ENCODE measurements at places on chromosomes 12 and 14. TPM values are rescaled to one million over a fixed set of nuclear protein-coding genes. Genes with fewer than 3 reads are reported as not detected.

RNU4-1 gene
- not detected for total RNA-seq

CCND2 gene
- 151 TPM for total RNA-seq

TAS2R31 gene
- 0.59 TPM for total RNA-seq

KLRB1 gene
- 0.75 TPM for total RNA-seq

NT5DC3 gene
- 2.4 TPM for total RNA-seq

OR4E2 gene
- not detected for total RNA-seq

GALNT6 gene
- total RNA-seq = 2.8 TPM

DNA sequence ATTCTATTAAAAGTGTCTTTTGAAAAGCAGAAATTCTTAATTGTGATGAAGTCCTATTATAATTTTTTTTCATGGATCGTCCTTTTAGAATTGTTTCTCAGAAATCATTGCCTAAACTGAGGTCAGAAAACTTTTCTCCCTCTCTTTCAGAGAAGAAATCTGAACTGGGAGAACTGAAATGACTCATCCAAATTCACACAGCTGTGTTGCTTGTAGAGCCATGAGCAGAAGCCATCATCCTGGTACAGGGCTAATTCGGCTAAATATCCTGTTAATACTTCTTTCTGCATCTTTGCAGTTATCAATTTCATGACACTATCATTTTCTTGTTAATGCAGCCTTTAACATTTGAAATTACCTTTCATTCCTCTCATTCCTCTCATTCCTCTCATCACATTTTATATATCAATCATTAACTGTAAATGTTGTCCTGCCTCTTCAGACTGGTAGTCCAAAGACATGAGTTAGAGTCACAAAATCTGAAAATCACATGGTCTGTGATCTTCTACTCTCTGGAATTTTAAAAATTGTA lies 15.5 kb downstream of the SLC15A5 start:
- no peak for DNase-seq

GRCh38 chr14:36362648-36363047 lies 42.2 kb upstream of the MBIP start:
- no peak for DNase-seq

DNA sequence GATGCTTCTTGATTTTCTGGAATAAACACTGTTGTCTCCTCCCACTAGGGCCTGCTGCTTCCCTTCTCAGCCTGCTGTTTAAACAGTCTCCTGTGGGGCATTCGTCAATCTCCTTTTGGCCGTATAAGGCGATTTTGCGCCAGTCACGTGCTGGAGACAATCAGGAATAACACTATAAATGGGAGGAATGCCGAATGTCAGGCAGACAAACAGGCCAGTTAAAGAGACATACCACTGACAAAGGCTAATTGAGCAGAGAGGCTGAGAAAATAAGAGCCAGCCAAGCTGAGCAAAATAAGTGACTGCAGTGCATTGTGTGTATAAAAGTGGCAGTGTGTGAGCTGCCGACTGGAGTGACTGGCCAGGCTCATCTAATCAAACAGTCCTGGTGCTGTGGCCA lies 23.3 kb downstream of the DMAC2L start:
- peak; percentile 72 for DNase-seq

- DNase-seq = no peak
Measured at GRCh38 chr12:112352921-112353320, 29.3 kb downstream of the HECTD4 start.

GRCh38 chr14:68569970-68570409 lies 222.9 kb downstream of the ZFP36L1 start:
- DNase-seq = no peak

- no peak for DNase-seq
Measured at GRCh38 chr12:90816353-90817089, 138.5 kb downstream of the CCER1 start.

DNA sequence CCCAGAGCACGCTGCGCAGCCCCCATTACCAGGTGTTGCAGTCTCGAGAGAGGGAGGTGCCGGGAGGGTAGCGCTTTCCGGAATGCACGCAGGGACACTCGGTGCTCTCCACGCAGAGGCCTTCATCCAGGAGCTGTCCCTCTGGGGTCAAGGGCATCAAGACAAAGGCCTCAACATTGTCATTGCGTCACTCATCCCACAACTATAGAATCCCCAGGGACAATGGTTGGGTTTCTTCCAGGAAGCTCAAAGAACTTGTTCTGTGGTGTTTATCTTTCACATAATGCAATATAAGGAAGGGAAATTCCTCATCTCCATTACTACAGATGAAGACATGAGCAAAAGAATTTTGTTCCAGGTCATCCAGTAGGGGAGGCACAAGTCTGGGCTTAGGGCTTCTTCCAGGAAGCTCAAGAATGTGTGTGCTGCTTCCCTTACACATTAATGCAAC lies 52.1 kb downstream of the VWF start:
- DNase-seq = no peak

DNA sequence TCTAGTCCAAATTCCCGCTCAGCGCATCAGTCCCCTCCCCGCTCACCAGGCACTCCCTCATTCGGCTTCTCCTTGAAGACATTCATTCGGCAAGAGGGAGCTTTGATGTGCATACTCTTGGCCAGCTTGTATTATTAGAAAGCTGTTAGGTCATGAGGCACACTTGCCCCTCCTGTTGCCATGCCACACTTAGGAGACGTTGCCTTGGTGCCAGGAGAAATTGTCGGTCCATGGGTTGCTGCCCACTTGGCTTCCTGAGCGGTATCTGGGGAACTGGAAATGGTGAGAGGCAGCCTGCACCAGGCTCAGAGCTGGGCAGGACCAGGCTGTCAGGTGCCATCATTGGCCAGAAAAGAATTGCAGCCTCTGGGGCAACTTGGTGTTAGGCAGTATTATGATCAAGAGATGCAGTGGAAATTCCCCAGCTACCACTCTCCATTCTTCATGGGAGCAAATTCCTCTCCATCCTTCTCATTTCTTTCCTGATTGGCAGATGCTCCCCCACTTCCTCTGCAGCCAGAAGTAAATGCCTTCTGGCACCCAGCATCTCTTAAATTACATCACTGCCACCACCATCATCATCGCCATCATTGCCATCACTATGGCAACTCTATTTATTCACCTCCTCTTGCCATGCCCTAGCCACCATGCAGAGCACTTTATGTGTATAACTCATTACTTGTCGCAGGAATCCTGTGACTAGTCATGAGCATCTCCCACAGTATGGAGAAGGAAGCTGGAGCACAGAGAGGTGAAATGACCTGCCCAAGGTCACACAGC lies 12.4 kb downstream of the CABP1 start:
- no peak for DNase-seq

GRCh38 chr12:110998165-110998564 lies 77.8 kb upstream of the MYL2 start:
- DNase-seq = no peak

GRCh38 chr12:6374028-6374785 lies 1.2 kb downstream of the SCNN1A start:
- DNase-seq = no peak

DNA sequence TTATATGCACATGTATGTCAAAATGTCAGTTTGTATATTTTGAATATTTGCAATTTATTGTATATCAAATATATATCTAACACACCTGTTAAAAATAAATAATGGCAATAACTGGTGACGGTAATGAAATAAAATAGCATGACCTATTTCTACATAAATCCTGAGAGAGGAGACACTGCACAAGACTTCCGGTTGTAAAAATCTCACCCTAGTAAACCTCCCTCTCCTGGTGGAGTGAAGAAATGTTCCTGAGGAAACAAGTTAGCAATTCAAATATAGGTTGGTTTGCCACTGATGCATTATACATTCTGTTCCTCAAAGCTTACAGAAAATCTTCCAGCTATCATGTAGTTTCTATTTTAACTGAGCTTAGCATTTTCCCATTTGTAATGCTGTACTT lies 166.1 kb upstream of the SYT10 start:
- DNase-seq = no peak

DNA sequence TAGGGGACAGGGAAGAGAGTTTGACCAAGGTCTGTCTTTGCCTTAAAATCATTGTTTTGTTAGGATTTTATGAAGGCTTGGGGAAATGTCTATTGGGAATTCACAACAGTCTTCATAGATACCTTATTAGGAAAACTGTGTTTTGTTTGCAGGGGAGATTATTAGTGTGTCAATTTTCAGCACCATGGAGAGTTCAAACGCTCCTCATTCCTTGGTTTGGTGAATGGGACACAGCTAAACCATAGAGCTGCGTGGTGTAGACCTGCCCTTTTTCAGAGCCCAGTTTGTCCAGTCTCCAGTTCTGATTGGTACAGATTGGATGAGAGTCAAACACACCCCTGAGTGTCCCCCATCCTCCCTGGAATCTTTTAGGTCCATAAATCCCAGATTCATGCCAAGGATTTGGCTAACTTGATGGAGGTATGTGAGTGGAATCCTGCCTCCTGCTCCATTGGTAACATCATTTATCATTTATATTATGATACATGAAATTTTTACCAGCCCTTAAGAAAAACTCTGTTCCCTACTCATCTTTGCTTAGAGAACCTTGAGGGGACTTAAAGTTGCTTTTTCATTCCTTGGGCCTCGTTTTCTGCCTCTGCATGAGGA lies 12.0 kb downstream of the NGDN start:
- no peak for DNase-seq

DNA sequence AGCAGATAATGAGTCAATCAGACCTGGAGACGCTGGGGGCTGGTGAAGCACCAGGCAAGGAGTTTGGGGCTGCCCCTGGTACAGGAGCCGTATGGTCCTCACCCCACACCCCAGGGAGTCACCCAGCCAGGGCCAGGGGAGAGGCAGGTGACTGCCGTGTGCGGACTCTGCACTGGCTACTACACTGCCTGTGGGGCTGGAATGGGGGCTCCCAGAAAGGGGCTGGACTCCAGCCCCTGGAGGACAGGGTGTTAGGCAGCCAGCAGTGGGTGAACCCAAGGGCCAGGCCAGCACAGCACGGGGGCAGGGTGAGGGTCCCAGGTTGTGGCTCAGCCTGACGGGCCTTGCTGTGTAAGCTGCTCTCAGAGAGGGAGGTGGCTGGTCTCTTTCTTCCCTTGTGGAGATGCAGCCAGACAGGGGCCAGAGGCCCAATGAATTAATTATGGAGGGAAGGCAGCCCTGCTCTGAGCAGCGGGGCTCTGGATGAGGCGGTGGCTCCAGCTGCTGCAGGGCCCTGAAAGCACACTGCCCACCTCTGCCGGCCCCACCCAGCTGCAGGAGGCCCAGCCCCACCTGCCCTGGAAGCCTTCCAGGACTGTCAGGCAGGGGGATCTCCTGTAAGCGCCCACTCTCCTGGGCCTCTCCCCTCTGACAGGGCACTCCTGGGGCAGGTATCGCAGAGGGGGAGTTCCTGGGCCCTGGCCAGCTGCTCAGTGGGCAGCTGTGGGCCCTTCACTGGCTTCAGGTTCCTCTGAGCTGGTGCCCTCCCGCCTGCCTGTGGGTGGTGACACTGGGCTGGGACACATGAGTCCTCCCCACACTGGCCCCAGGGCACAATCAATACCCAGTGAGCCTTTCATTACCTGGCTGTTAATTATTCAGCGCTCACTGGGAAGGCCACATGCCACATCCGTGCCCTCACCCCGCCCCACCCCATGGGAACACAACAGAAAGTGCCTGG lies 142.5 kb upstream of the C14orf180 start:
- DNase-seq = peak; percentile 54

- DNase-seq = no peak
Measured at GRCh38 chr12:79121486-79121885, 256.9 kb downstream of the SYT1 start.

DNA sequence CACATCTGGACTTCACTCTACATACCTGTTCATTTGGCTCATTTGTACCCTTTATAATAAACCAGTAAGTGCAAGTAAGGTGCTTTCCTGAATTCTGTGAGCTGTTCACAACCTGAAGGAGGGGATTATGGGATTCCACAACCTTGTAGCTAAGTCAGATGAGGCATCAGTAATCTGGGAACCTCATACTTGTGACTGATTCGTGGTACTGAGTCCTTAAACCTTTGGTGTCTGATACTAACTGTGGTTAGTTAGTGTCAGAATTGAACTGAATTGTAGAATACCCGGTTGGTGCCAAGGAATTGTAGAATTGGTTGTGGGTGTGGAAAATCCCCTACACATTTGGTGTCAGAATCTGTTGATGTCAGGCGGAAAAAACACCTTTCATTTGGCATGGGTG lies 83.4 kb downstream of the TMX1 start:
- DNase-seq = no peak

DNA sequence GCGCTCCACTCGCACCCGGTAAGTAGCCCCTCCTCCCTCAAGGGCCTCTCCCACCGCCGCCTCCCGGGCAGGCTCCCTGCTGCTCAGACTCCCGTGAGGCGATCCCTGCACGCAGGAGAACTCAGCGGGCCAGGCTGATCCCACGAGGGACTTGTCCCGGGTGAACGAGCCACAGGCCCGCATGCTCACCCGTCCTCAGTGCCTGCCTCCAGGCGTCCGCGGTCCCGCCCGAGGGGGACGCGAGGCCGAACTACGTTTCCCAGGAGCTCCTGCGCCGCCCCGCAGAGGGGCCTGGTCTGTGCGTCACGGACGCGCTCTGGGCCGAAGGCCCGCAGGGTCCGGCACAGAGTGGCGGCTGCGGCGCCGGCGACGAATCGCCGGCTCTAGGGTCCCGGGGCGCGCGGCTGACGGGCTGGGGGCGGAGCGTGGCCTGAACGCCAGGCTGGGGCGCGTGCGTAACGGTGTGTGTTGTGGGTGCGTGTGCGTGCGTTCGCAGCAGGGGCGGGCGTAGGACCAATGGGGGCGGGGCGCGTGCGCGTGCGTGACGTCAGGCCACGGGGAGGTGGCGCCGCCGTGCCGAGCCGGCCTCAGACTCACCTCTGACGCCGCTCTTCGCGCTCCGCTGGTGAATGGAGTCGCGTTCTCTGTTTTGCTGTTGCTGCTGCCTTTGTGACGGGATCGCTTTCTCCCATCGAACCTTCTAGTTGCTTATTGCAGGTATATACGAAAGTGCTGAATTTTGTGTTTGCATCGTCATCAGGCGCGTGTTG lies at the start of the genes ZNF10 and ZNF891:
Gene ZNF10 (plus strand): TSS at position 590 of the 770 bp plus-strand sequence. CDS start 13,866 bp downstream, outside the sequence.
Gene ZNF891 (minus strand): TSS at position 237 of the 770 bp plus-strand sequence. CDS start 8,356 bp downstream, outside the sequence.
- DNase-seq = peak; percentile 97

Measured in right atrium auricular region (tissue), 2 donors.